Stimulated activated naive CD8-positive, alpha-beta T cell treated with anti-CD3 and anti-CD28 coated beads, Interleukin-15, Interleukin-2, amounts not matched to agents 100 U/mL and 50 U/mL, for 24 hours (primary cell): ENCODE measurements at places on chromosomes 4 and X.

DNA sequence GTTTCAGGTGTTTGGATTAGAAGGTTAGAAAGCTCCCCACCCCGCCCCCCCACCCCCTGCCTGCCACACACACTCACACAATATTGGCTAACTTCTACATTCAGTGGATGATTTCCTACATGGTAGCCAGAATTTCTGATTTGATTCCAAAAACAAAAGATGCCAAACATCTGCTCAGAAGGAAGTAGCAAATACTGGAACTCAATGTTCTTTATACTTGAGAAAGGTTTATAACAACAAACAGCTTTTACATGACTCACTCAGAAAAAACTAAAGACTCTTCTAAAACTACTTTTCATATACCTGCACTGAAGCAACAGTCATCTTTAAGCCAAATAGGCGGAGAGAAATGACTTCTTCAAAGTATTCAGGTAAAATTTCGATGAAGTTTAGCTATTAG lies 750.5 kb upstream of the POU3F4 start:
- no peak for DNase-seq

DNA sequence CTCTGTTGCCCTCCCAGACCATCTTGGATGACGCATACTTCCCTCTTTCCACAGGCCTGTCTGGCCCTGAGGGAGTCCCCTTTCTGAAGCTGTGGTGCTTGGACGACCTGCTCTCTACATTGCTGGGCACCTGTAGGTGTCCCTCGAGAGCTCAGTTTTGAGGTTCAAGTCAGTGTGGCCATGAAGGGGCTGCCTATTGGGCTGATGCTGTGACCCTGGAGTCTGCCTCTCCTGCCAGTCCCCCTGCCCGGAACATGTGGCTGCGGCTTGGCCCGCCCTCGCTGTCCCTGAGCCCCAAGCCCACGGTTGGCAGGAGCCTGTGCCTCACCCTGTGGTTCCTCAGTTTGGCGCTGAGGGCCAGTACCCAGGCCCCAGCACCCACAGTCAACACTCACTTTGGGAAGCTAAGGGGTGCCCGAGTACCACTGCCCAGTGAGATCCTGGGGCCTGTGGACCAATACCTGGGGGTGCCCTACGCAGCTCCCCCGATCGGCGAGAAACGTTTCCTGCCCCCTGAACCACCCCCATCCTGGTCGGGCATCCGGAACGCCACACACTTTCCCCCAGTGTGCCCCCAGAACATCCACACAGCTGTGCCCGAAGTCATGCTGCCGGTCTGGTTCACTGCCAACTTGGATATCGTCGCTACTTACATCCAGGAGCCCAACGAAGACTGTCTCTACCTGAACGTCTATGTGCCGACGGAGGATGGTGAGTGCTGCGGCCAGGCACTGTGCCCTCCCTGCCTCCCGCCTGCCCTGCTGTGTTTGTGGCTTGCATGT lies 3.0 kb downstream of the NLGN3 start:
- DNase-seq, result no peak

DNA sequence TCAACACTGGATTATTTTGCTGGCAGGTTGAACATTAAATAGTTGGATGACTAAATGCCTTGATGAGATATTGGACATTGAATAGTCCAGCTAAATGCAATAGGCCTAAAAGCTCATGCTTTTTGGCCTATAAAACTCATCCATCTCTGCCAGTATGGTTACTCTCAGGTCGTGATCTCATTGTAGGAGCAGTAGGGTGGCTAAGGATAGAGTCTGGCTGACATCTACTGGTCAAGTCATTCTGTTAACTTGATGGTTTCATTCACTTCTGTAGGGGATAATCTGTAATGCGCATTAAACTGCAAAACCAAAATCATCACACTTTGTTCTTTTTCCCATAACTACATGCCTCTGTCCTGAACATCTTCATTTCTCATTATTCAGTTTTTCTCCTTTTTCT lies 227.0 kb downstream of the DKK2 start:
- no peak for DNase-seq

GRCh38 chr4:184408684-184409081 lies 65.7 kb downstream of the IRF2 start:
- no peak for DNase-seq

- no peak for DNase-seq
Observed at GRCh38 chr4:183591301-183591700, 67.7 kb downstream of the RWDD4 start.

DNA sequence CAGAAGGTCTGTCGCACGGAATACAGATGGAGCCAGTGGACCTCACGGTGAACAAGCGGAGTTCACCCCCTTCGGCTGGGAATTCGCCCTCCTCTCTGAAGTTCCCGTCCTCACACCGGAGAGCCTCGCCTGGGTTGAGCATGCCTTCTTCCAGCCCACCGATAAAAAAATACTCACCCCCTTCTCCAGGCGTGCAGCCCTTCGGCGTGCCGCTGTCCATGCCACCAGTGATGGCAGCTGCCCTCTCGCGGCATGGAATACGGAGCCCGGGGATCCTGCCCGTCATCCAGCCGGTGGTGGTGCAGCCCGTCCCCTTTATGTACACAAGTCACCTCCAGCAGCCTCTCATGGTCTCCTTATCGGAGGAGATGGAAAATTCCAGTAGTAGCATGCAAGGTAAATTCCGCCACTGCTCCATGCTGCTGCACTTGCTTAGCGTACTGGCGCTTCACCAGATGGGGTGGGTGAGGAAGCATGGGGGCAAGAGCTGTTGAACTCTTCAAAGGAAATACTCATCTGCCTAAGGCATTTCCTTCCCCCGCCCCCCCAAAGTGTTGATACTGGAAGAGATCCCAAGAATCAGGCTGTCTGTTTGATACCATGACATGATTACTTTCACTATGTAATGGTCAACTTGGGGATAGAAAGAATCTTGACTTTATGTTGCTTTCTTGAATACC lies 24.8 kb downstream of the KLF3 start:
- no peak for DNase-seq

- DNase-seq, result peak; percentile 70
Observed at GRCh38 chr4:147731580-147732517, at the start of gene ARHGAP10. ARHGAP10 (plus strand) TSS chr4:147732088; CDS start chr4:147732302, 214 bp downstream.

DNA sequence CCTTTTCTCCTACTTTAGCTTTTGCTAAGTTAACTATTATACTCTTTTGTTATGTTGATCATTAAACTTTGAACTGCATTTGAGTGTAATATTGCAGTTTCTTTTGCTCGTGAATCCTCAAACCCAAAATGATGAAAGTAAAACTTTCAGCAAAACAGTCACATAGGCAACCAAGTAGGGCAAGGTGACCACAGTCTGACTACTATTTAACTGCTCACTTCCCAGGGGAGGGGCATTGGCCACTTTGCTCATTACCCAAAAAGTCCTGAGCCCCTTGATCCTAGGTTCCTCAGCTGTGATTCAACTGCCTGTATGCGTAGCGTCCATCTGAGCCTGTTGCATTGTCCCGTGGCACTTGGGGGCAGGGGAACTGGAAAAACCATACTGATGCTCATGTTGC lies 17.0 kb downstream of the RBMX2 start:
- DNase-seq, result no peak

GRCh38 chr4:68271851-68272357 lies 26.4 kb upstream of the TMPRSS11B start:
- no peak for DNase-seq

DNA sequence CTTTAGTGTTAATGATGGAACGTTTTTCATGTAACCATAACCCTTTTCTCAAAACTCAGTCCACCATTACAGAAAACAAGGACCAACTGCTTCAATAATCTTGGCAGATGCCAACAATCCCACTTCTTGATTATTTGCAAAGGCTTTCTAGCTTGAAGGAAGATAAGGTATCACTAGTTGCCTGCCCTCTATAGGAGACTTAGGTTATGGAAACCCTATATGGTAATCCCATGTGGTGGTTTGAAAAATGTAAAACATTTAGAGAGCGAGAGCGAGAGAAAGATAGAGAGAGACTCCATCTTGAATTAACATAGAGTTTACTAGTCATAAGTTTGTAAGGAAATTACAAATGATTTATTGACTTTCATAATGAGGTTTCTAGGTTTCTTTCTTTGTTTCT lies 1627.5 kb upstream of the TENM3 start:
- no peak for DNase-seq

DNA sequence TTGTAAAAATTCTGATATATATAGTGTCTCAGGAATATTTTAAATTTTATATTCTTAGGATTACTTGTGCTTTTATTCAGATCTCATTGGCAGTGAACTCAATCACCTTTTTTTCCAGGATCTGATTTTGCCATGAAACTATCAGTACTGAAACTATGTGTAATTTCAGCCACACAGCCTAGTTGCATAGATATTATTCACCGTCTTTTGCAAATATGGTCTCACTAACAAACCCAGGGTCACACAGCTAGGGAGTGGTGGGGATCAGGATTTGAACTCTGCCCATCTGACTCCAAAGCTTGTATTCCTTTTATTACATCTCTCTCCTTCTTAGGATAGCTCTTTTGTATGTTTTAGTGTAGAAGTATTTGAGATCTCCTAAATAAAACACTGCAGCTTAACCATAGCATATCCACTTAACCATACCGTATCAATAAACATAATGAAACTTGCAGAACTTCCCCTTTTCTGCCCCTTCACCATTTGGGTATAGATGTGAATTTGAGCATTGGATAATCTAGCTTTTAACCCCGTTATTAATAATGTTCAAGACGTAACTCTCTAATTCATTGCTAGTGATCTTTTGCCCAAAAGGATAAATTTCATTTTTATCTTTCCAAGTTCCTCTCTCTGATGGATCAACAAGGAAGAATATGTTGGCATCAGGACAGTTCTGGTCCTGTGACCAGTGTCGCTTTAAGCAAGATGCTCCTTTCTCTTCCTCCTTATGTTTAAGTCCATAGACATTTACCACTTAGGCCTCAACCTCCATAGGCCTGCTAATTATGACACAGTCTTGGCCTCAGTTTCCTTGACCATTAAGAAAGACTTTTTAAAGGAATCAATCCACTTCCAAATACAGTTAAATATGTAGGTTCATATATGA lies 74.6 kb downstream of the RAPGEF2 start:
- DNase-seq, result no peak

DNA sequence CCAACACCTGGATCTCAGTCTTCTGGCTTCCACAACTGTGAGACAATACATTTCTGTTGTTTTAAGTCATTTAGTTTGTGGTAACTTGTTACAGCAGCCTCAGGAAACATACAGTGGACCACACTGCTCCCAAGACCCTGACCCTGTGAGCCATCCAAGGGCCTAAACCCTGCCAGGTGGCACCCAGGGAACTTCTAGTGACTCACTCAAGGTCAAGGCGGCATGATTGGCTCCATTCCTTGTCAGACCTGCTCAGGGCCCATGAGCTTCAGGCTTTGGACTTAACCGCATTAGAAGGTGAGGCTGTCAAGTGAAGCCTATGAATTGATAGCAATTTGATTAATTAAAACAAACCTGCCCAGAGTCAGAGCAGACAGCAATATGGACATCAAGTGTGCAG lies 165.7 kb upstream of the MAMLD1 start:
- DNase-seq, result no peak

- DNase-seq, result no peak
Observed at GRCh38 chr4:675980-676870, 1.9 kb downstream of the MYL5 start.

GRCh38 chr4:33349376-33349775 lies 2629.2 kb downstream of the PCDH7 start:
- DNase-seq, result no peak

DNA sequence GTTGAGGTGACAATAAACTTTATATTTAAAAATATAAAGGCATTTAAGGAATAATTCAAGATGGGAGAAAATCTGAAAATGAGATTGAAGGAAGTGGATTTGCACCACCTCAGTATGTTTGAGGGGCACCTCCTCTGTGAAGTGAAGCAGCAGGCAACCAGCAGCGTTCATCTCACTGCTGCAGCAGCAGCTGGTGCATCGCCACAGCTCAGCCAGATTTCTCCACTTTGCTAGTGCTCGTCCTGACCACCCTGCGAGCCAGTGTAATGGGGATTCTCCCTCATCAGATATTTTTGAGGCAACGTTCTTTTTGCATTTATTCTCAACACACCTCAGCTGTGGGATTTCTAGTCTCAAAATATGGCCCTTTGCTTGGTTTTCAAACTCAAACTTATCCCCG lies 13.9 kb downstream of the LRAT start:
- no peak for DNase-seq

DNA sequence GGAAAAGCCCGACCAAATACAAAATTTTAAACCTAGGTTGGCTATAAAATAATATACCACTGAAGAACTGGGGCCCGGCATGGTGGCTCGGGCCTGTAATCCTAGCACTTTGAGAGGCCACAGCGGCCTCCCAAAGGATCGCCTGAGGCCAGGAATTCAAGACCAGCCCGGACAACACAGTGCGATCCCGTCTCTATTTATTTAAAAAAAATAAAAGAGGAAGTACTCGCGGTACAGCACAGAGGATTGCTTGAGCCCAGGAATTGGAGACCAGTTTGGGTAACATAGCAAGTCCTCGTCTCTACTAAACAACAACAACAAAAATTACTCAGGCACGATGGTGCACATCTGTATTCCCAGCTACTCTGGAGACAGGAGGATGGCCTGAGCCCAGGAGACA lies 44.8 kb upstream of the CDKN2AIP start:
- DNase-seq, result no peak

DNA sequence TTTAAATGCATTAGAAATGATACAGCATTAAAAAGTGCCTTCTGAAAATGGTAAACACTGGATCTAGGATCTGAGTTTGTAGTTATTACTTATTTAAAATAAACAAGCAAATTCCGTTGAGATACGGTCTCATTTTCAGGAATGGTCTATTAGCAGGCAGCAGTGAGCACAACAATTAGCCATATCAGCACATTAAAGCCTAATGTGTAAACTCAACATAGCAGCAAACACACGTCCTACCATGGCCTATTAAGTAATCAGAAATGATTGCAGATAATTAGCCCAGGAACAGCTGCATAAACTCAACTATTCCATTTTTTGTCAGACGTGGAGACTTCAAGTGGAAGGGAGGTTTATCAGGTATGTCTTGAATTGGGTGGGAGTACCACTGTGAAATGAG lies 61.8 kb downstream of the NEIL3 start:
- no peak for DNase-seq

- DNase-seq, result no peak
Observed at GRCh38 chr4:185134307-185134869, 8.7 kb upstream of the SLC25A4 start.

- no peak for DNase-seq
Observed at GRCh38 chrX:103066606-103067005, 2.6 kb upstream of the BEX1 start.

GRCh38 chr4:177728361-177729152 lies 286.3 kb upstream of the AGA start:
- no peak for DNase-seq

DNA sequence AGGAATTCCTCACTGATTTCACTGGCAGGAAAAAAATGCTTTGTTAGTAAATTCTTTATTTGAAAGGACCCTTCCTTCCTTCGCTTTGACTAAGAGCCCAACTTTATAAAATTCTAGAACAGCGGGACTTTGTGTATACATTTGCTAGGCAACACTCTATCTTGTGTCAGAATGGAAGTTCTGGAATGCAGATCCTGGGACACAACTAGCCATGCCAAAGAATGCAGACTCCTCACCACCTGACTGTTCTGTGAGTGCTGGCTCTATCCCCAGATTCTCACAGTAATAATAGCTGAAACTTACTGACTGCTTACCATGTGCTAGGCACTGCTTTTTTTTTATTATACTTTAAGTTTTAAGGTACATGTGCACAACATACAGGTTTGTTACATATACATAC lies 73.3 kb upstream of the ZDHHC15 start:
- no peak for DNase-seq
